ENCODE measurements at places on chromosomes 3 and 15.

DNA sequence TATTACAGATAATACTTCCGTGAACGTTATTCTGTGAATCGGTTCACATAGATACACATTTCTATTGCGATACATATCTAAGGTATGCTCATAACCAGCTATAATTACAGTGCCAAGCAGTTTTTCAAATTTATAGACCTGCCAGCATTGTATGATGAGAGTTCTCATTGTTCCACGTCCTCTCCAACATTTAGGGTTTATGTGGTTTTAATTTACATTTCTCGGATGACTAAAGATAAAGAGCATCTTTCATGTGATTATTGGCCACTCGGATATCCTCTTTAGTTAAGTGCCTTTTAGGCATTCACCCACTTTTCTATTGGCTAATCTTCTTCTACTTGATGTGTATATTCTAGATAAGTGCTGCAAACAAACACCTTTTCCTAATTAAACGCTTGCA lies 134.7 kb upstream of the CCDC54 start:
- DNase-seq, result no peak

DNA sequence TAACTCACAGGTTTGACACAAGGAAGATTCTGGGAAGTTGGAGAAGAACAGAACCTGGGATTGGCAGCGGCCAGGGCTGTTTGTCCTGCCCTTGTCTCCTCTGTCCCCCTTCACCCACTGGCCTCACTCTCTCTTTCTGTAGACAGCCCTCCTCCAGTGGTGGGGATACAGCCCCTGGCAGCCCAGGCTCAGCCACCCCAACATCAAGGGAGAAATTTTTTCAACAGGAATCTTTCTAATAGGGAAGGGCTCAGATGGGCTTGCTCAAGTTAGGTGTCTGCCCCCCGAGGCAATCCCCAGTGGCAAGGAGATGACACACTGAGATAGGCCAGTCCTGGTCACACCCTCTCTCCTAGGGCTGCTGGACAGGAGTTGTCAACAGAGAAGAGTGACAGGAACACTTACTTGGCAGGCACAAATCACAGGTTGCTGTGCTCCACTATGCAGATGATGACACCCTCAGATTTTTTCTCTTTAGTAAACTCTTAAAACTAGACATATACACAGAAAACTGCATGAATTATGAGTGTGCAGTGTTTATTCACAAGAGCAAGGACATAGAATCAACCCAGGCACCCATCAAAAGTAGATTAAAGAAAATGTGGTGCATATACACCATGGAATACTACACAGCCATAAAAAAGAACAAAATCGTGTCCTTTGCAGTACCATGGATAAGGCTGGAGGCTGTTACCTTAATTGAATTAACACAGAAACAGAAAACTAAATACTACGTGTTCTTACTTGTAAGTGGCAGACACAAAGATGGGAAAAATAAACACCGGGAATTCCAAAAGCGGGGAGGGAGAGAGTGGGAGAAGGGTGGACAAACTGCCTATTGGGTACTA lies 36.3 kb downstream of the PLA2G4D start:
- no peak for DNase-seq

GRCh38 chr3:193124861-193125260 lies 116.2 kb upstream of the PLAAT1 start:
- peak; percentile 73 for DNase-seq

DNA sequence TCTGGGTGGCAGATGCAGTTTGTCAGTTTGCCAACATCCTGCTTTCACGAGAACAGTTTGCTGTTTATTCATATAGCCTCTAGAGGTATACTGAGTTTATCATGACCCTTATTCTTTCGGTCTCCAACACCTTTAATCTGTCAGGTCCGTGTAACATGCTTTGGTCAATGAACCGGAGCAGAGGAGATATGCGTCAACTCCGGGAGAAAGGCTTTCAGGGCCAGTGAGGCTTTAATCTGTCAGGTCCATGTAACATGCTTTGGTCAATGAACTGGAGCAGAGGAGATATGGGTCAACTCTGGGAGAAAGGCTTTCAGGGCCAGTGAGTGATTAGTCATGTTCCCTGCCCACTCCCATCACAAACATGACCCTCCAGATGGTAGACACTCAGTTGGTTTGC lies 16.9 kb upstream of the GPD1L start:
- no peak for DNase-seq

GRCh38 chr15:40823572-40824343 lies 4.8 kb downstream of the PPP1R14D start:
- DNase-seq, result no peak

GRCh38 chr3:147699175-147699838 lies 290.1 kb downstream of the ZIC1 start:
- no peak for DNase-seq

DNA sequence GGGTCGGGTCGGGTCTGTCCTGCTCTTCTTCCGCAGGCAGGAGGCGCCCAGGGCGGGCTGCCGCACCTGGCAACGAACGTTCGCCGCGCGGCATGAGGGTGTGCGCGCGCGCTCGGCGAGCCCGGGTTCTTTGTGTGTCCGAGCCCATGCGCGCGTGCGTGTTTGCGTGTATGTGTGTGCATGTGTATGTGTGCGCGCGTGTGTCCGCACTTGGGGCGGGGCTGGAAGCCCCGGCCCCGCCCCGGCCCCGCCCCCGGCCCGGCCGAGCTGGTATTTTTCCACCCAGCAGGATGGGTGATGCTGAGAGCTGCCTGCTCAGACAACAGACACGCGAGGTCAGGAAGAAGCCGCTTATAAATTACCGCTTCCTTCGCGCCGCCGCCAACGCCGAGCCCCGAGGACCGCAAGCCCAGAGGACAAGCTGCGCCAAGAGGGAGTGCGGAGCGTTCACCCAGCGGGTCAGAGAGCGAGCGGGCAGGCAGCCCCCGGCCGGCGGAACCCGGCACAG lies at the start of gene SLC6A6:
SLC6A6 (plus strand) TSS at position 303 of the 508 bp plus-strand sequence. CDS start 41,029 bp downstream, outside the sequence.
- peak; percentile 96 for DNase-seq

DNA sequence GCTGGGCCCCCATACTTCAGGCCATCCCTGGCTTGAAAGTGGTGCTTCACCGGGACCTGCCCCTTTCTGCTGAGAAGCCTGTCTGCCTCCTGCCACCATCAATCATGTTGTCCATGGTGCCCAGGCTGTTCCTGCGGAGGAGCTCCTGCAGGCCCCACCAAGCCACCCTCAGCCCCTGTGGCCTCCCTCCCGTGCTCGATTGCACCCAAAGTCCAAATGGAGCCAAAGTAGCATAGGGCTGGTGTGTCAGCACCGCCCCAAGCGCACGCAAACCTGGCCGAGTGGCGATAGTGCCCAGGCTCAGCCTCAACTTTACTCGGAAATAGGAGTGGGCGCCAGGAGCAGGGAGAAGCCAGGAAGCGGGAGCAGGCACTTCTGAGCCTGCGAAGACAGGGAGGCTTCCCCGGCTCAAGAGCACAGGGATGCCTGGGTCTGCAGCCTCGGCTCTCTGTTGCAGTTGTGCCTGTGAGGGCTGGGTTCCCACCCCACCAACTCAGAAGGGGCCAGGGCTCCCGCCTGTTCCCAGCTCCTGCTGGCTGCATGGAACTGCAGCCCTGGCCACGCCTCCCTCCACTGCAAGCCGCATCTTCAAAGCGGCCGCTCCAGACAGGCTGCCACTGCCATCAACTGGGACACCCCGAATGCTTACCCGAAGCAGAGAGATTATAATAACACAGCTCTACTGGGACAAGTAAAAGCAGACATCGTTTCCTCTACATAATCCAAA lies 203.0 kb downstream of the ARRDC4 start:
- DNase-seq, result no peak

GRCh38 chr3:188533172-188533571 lies 379.2 kb downstream of the LPP start:
- no peak for DNase-seq

DNA sequence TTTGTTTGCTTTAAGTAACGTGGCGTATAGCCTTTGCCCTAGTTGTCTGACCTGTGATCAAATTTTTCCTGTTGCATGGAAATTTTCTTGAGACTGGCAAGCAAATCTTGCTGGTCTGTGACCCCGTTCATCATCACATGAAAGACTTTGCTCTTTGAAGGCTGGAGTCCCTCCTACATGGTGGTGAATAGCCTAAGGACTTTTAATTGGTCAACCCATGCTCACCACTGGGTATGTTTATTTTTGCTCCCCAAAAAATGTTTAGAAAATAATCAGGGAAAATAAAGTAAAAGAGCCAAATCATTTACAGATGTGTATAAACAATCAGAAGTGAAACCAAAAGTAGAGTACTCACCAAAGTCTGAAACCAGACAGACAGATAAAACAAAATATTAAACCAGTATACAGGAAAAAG lies 1075.3 kb upstream of the ALCAM start:
- DNase-seq, result no peak

DNA sequence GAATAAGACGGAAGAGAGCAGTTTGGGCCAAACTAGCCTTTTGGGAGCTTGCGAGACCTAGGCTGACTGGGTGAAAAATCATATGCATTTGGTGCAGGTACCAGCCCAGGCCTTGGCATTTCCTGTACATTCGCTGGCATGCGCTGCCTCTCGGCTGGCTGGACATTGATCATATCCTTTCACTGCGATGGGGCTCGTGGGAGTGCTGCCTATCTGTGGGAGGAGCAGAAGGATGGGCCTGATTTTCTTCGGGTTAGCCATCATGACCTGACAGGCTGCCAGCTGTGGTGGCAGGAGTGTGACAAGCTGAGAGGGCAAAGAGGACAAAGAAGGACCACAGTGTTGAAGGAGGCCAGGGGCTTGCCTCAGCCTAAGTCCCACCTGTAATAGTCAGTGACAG lies 14.3 kb downstream of the CGNL1 start:
- no peak for DNase-seq

DNA sequence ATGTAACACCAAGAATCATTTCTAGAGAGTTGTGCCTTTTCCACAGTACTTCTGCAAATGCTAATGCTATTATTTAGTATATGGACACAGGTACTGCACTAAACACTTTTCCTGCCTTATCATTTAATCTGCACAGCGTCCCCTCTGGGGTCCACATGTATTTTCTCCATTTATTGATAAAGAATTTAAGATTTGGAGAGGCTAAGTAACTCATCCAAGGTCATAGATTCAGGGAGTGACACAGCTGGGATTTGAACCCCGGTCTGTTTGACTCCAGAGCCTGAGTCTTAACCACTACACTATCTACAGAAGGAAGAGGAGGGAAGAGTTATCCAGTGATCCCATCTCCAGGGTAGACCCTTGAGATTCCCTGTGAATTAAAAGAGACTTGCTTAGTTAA lies 24.9 kb upstream of the TPRG1 start:
- DNase-seq, result no peak

- DNase-seq, result no peak
Measured at GRCh38 chr3:13214847-13215472, 141.7 kb upstream of the IQSEC1 start.

GRCh38 chr15:42490291-42490670 lies 660 bp downstream of the ZNF106 start:
- no peak for DNase-seq

GRCh38 chr15:73127302-73127936 lies 75.2 kb downstream of the NEO1 start:
- DNase-seq, result peak; percentile 10

- no peak for DNase-seq
Measured at GRCh38 chr15:25894371-25894902, 31.3 kb upstream of the ATP10A start.

- DNase-seq, result no peak
Measured at GRCh38 chr15:73345658-73346057, 23.1 kb downstream of the HCN4 start.

DNA sequence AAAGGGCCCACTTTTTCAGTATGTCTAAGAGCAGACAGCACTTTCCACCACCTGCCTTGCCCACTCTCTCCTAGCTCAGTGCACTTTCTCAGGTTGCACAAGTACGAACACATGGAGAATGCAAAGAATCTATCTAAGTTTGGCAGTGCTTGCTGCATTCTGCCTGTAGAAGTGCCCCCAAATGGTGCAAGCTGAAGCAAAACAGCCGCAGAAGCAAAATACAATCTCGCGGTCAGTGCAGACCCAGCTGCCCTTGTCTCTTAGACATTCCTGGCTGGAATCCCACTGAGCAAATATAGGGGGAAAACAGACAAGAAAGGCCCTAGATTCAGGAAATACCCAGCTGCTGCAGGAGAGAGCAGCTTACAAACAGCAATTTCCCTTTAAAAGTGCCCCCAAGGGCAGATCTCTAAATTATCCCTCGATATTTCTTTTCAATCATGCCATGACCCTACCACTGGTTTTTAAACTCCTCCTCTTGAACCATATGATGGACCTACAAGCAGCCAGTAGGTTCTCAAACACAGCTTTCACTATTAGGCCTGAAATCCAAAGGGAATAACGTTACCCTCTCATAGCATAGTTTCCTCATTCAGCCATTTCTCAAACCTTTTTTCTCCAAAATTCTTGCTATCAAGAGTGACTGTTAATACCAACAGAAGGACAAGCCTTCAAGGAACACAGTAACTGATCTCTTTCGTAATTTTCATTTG lies 67.0 kb downstream of the TNIK start:
- DNase-seq, result no peak

DNA sequence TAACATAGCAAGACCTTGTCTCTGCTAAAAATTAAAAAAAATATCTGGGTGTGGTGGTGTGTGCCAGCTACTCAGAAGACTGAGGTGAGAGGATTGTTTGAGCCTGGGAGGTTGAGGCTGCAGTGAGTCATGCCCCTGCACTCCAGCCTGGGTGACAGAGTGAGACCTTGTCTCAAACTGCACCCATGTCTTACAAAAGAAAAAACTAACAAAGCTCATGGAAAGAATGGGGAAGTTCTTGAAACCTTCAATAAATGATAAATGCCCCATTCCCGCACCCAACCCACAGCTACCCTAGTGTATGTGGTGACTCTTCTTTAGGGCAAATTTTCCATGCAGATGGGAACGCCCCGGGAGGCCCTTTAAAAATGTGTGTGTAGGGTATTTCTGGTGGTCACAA lies 28.3 kb downstream of the RPLP1 start:
- DNase-seq, result no peak

- DNase-seq, result no peak
Measured at GRCh38 chr3:4949659-4950058, 29.6 kb upstream of the BHLHE40 start.

GRCh38 chr15:35907511-35907910 lies 361.5 kb upstream of the DPH6 start:
- no peak for DNase-seq

- no peak for DNase-seq
Measured at GRCh38 chr3:134803051-134803505, 8.0 kb downstream of the EPHB1 start.

DNA sequence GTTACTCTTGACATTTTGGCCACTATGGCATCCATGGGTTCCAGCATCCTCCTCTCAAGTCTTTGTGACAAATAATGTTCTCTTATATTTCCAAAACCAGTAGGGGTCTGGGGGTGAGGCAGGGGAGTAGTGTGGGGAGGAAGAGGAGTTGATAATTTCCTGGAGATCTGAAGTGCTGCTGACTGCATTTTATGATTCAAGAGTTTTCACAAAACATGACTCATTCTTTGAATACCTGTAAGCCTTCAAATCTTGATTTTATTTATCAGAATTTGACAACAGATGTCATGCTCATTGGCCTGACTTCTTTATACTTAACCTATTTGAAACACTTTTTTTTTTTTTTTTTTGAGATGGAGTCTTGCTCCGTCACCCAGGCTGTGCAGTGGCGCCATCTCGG lies 98.8 kb upstream of the PLXND1 start:
- DNase-seq, result no peak

GRCh38 chr3:72273615-72274014 lies 488.7 kb upstream of the PROK2 start:
- DNase-seq, result no peak

All from head of caudate nucleus (tissue), 42 donors.